ENCODE measurements at places on chromosomes 6 and 20. TPM values are rescaled to one million over a fixed set of nuclear protein-coding genes. Genes with fewer than 3 reads are reported as not detected.

The ULBP3 gene
- total RNA-seq, result 4.3 TPM

The CST5 gene
- total RNA-seq, result not detected

GRCh38 chr6:138238368-138238767 is 20.1 kb upstream of the PBOV1 start:
- peaks cover 20% of the 10 kb centered on the region for H3K4me1 ChIP-seq
- no peaks in the 10 kb centered on the region for H3K27me3 ChIP-seq
- no peaks in the 10 kb centered on the region for H3K36me3 ChIP-seq
- no peak overlapping the region for H3K4me3 ChIP-seq
- no peak overlapping the region for H3K27ac ChIP-seq

The CENPW gene
- 23.3 TPM for total RNA-seq

DNA sequence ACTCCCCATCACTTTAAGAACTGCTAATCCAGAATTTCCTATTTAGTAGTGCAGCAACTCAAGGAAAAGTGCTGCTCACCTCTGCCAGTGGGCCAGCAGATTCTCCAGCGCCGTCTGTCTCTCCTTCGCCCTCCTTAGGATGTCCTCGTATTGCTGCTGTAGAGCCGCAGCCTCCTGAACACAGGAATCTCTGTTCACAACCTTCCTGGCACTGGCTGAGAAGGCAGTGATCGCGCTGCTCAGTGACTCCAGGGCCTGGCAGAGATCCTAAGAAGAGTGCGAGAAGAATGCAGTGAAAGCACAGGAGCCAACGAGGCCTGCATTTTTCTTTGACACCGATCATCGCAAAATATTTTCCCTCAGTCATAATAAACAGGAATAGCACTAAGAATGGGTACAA is 209.0 kb downstream of the SYNE1 start:
- DNase-seq, result no peak
- no peaks in the 10 kb centered on the region for H3K36me3 ChIP-seq
- no peak overlapping the region for H3K27ac ChIP-seq
- H3K27me3 ChIP-seq, result peaks cover 13% of the 10 kb centered on the region
- no peaks in the 10 kb centered on the region for H3K4me1 ChIP-seq

- H3K27me3 ChIP-seq, result no peaks in the 10 kb centered on the region
- no peak for DNase-seq
- H3K4me3 ChIP-seq, result no peak overlapping the region
- peaks cover 16% of the 10 kb centered on the region for H3K4me1 ChIP-seq
These were observed 7.4 kb downstream of the EPM2A start for GRCh38 chr6:145727817-145728388.

- H3K4me3 ChIP-seq, result no peak overlapping the region
- no peak overlapping the region for H3K27ac ChIP-seq
- H3K27me3 ChIP-seq, result no peaks in the 10 kb centered on the region
These were observed 10.3 kb downstream of the MTO1 start for GRCh38 chr6:73471686-73472290.
